GM23248 (cell line): ENCODE measurements at places on chromosomes 1 and 21. TPM values are rescaled to one million over a fixed set of nuclear protein-coding genes. Genes with fewer than 3 reads are reported as not detected.

- DNase-seq = no peak
Measured at GRCh38 chr1:189131576-189131975, 1346.1 kb downstream of the BRINP3 start.

GRCh38 chr1:227543283-227544066, 19.9 kb upstream of the ZNF678 start:
- no peak for DNase-seq

- DNase-seq = no peak
Measured at GRCh38 chr1:243287123-243287460, 31.3 kb downstream of the SDCCAG8 start.

- DNase-seq = no peak
Measured at GRCh38 chr1:239725933-239726332, 339.6 kb downstream of the CHRM3 start.

- DNase-seq = no peak
Measured at GRCh38 chr1:30095051-30095450, 628.3 kb downstream of the MATN1 start.

DNA sequence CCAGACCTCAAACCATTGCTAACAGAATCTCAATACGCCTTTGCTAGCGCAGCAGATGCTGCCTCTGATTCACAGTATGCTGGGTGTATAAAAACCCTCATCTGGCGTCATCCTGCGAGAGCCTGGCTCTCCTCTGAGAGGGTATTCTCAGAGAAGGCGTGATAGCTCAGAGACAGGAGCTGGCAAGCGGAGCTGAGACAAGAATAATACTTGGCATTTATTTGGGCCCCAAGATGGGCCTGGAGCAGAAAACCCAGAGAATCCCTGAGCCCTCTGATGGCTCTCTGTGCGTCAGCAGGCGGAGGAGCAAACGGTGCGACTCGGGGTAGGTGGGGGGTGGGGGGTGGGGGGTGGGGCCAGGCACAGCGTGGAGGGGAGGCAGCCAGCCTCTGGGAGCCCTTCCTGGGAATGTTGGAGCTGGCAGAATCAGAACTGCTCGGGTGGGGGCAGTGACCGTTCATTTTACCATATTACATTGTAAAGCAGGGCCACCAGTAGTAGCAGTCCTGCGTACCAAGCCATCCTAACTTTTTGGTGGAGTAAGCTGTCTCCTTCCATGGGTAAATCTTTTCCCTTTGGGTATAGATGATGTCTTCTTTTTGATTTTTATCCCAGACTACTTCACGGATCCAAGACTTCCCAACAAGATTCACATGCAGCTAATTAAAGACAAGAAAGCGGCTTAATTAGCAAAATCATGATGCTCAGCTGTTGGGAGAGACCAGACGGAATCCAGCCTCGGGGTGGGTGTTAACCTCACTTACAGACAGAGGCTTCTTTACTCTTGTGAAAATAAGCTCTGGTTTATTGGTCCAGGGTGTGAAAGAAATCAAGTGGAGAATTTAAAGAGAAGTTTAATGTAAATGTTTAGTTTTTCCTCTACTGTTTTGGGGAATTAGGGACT, 7.1 kb downstream of the RIIAD1 start:
- DNase-seq = peak; percentile 84

- DNase-seq = no peak
Measured at GRCh38 chr1:54355931-54356679, 50.1 kb downstream of the SSBP3 start.

DNA sequence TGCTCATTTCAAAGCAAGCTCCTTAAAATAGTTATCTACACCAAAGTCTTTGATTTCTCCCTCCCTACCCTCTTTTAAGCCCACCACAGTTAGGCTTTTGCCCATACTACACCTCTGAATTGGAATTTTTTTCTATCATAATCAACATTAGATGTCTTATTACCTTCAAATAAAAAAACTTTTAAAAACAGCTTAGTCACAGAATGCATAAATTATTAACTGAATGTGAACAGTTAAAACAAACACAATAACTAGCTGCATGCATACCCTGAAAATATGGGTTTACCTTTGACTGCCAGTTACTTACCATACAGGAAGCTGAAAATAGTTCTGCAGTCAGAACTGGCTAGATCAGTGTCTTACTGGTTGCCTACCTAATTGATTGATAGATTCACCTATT, 210.9 kb downstream of the TGFB2 start:
- DNase-seq = no peak

- DNase-seq = no peak
Measured at GRCh38 chr1:193537266-193538002, 351.0 kb upstream of the B3GALT2 start.

DNA sequence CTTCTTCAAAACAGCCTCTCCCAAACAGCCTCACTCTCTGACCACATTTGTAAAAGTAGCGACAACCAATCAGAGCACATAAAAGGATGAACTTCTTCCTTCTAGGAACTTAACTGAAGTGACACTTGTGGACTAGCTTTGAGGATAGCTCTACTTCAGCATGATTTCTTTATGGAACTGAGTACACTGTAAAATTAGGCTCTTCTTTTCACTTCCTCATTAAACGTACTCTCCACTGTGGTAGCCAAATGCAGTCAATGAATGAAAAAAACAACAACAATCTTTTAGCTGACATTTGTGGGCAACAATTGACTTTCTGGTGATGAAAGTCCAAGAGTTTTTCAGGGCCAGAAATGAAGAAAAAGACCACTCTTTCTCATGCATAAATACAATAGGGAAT, 9.6 kb downstream of the LRRC53 start:
- no peak for DNase-seq

CLCNKA gene
- total RNA-seq = not detected in 2 replicates

FCRL4 gene
- not detected in 2 replicates for total RNA-seq

ADCY10 gene
- 0.11 TPM in 1 of 2 replicates, not detected in the other for total RNA-seq

EYA3 gene
- total RNA-seq = 16.9 and 19.2 TPM in 2 replicates

KCNE1 gene
- 0.43 TPM in 1 of 2 replicates, not detected in the other for total RNA-seq

UQCRHL gene
- 0.32 and 0.51 TPM in 2 replicates for total RNA-seq

PGM1 gene
- 118 and 128 TPM in 2 replicates for total RNA-seq
